Activated CD4-positive, CD25-positive, alpha-beta regulatory T cell treated with anti-CD3 and anti-CD28 coated beads, Interleukin-2, amount 50 U/mL, for 24 hours (primary cell): ENCODE measurements at places on chromosomes 1 and 21.

DNA sequence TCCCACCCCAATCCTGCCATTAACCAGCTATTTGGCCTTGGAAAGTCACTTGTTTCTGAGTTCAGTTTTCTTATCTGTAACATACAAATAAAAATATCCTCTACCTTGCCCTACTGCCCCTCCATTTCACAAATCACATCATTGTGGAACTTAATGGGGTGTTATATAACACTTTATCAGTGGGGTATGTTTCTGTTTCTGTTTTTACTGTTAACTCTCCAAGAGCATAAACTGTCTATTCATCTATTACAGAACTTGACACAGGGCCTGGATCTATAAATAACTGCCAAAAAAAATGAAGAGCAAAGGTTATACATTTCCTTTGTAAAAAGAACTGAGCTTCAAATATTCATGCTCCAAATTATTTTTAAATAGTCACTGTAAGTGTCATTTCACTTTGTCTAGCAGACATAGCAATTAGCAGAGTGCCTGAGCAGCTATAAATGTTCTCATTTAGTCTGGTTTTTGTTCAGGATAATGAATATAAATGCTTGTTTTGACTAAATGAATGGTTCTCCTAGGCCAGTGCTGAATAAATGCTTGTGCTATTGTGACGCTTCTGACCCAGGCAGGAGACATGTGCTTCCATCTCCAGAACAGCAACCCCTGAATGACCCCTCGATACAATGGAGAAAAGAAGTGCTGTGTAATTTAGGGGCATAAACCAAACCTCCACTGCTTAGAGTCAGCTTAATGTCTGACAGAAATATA is 7.4 kb downstream of the PIGM start:
- ATAC-seq = no peak

DNA sequence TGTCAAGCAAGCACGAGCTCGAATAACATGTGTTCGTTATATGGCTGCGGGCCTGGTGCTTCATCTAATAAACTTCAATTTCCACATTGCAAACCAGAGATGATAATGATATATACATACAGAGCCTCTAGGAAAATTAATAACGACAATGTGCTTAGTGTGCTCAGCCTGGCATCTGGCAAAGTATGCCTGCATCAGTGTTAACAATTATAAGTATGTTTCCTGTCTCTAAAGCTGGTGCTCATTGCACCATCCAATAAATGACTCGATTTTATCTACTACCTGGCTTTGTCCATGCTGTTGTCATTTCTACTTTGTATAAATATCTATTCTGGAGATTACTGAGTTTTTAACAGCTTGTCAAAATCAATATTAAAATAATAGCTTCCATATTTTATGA is 1402.6 kb downstream of the MRPL39 start:
- no peak for ATAC-seq

DNA sequence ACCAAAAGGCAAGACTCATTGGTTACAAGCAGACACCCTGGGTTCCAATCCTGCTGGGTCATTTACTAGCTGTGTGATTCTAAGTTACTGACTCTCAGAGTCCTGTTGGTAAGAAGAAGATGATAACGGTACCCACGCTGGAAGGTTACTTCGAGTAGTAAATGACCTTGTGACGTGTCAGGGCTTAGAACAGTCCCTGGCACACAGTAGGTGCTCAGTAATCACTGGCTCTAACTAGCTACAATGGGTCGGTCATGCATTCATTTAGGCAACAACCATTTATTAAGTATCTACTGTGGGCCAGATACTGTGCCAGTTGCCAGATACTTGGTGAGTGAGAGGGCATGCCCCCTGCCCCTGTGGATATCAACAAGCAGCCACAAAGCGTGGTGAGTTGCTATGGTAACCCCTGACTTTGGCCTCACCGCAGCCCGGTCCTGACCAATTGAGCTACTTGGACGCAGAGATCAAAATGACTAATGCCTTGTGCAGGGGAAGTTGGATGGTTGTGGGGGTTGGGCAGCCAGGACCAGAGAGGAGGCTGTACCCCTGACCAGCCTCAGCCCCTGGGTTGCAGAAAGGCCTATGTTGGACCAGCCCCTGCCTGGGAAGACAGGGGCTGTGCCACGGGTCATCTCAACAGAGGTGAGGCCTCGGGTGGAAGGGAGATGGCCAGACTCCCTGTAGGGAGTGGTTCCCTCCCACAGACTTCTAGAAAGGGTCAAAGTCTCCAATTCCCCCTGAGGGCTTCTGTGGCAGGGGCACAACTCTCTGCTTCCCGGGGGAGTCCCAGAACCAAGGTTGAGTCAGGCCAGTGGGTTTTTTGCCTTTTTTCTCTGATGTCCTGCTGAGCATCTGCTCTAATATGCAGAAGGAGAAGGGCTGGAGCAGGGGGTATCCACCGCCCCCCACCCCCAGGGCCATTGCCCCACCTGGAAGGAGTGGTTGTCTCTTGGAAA is 16.0 kb downstream of the DHRS3 start:
- no peak for ATAC-seq

GRCh38 chr1:168089326-168089978 is 47.3 kb downstream of the GPR161 start:
- no peak for ATAC-seq

DNA sequence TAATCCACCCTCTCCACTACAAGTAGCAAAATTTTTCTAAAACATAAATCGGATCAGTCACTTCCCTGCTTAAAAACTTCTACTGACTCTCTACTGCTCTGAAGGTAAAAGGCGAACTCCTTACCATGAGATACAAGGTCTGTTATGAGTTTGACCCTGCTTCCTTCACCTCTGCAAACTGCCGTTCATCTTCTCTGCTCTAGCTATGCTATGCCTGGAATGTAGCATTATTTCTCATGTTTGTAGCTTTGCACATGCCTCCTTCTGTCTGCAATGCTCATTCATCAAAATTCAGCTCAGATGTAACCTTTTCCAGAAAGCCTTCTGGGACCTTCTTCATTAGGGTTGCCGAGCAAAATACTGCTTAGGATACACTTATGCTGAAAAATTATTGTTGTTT is 30.8 kb downstream of the RPL5 start:
- no peak for ATAC-seq
